ENCODE measurements at places on chromosomes 4 and X.

- DNase-seq = no peak
Measured at GRCh38 chrX:81875800-81876199, 673.9 kb downstream of the SH3BGRL start.

GRCh38 chr4:126604268-126604867 lies 1028.4 kb upstream of the INTU start:
- no peak for DNase-seq

DNA sequence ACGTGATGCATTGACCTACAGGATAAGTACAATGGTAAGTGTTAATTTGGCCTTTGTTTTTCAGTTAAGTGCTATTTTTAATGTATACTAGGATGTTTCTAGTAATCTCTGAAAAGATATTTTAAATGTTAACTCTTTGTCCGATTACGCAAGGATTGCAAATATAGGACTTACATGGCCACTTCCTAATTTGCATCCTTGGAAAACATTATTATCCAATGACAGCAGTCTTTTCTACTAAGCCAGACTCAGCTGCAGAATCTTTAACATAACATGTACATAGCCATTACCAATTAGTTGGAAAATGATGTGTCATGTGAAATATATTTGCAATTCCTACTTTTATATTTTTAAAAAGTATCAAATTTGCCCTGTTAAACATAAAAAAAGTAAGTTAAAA lies 124.7 kb downstream of the MID1 start:
- DNase-seq = no peak

GRCh38 chrX:16827225-16827624 lies 41.0 kb downstream of the TXLNG start:
- no peak for DNase-seq

GRCh38 chrX:115549008-115549407 lies 12.0 kb upstream of the PLS3 start:
- no peak for DNase-seq

DNA sequence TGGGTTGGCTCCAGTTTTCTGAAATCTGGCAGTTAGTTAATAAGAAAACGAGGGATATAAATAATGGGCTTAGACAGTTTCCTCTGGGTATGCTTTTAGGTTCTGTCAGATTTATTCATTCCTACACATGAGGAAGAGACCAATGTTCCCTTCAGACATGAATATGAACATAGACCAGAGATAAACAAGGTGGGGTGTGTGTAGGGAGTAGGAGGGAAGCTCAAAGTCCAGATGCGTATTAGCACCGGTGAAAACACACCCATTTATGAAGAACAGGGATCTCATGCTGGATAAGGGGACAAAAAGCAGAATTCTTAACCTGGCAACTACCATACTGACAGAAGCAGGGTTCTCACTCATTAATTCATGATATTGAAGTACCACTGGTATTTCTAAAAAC lies 223.0 kb downstream of the SOWAHB start:
- DNase-seq = no peak

- DNase-seq = no peak
Measured at GRCh38 chrX:11427453-11428071, 134.3 kb downstream of the AMELX start.

DNA sequence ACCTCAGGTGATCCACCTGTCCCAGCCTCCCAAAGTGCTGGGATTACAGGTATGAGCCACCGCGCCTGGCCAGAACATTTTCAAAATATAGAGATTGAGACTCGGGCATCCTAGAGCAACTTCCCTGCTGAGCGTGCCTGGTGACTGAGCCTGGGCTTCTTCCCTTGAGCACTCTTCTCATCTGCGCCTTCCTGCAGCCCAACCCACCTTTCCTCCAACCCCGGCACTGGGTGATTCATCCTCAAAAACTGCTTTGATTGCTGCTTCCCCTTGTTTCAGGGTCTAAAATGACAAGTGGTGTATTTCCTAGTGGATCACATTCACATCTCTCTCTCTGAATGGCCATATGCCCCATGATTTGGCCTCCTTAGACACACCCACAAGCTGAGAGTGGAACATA lies 37.8 kb downstream of the PHKA2 start:
- DNase-seq = no peak

GRCh38 chr4:156113138-156113765 lies 159.6 kb upstream of the CTSO start:
- DNase-seq = no peak

DNA sequence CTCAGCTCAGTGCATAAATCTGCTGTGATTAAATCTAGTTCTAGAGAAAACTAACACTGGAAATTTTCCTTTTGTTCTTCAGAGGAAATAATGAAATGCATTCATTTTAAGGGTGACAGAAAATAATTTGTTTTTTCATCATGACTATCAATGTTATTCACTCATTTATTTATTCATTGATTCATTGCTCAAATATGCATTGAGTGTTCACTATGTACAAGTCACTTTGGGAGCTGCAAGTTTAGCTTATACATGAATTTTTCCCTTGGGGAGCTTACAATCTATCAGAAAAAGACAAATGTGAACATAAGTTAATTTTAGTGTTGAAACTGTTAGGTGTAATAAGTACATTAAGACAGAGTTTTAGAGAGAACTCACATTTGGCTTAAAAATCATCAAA lies 897.8 kb downstream of the CENPC start:
- no peak for DNase-seq

DNA sequence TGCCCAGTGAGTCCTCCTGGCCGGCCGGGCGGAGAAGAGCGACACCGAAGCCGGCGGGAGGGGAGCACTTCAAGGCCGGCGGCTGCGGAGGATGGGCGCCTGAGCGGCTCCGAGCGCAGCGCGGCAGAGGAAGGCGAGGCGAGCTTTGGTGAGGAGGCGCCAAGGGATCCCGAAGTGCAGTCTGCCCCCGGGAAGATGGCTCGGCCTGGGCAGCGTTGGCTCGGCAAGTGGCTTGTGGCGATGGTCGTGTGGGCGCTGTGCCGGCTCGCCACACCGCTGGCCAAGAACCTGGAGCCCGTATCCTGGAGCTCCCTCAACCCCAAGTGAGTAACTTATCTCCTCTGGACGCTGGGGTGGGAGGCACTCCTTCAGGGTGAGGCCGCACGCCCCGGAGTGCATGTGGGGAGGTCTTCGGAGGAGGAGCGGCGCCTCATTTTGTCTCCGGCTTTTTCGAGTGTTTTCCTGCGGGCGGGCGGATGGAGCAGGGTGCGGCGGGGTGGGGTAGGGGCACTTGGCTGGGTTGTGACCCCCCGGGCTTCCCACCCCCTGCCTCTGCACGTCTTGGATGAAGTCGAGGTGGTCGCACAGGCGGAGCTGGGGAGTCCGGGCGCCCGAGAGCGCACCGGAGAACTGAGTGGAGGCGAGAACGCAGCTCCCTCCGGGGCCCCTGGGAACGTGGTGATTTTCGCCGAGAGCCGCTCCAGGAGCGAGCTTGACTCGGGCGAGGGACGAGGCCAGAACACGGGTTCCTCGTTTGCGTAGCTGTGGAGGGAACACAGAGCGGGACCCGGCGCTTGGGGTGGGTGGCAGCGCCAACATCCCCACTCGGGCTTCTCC lies 979 bp downstream of the EFNB1 start:
- DNase-seq = peak; percentile 20

GRCh38 chr4:2356123-2357069 lies 62.0 kb downstream of the ZFYVE28 start:
- no peak for DNase-seq

- DNase-seq = no peak
Measured at GRCh38 chrX:48839686-48840085, 4.3 kb upstream of the PCSK1N start.

- peak; percentile 54 for DNase-seq
Measured at GRCh38 chrX:25020905-25021449, 5.2 kb upstream of the ARX start.

- DNase-seq = no peak
Measured at GRCh38 chr4:5357870-5358269, 306.6 kb downstream of the STK32B start.

- DNase-seq = no peak
Measured at GRCh38 chrX:133544115-133544514, 128.8 kb upstream of the GPC4 start.

DNA sequence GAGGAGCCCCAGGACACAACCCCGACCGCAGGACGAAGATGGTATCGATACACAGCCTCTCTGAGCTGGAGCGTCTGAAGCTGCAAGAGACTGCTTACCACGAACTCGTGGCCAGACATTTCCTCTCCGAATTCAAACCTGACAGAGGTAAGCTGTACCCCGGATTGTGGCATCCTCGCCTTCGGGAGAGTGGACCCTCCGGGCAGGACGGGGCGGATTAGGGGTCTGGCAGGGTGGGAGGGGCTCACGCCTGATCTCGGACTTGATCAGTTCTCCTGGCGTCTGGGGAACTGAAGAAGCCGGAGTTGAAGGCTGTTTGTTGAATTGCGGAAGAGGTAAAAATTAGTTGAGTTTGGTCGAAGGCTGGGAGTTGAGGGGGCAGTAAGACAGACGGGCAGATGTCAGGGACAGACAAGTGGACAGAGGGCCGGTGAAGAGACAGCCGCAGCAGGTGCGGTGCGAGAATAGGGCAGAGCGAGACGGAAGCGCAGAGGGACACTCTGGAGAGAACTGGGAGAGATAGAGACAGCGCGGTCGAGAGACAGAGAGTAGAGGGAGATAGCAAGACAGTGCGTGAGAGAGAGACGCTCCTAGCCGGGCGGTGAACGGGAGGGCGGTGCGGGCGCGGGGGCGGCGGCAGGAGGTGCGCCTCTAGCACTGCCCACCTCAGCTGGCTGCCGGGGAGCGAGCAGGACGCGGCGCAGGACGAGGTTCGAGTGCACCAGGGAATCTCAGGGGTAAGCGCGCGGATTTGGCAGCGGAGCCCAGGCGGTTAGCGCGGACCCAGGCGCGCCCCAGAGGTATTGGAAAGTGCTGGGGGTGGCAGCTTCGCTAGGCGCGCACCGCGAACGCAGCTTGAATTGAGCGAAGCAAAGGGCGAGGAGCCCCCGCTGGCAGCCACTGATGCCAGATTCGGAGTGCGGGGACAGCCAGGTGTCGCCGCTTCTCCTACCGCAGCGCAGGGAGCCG lies 23.9 kb downstream of the ARHGAP36 start:
- DNase-seq = no peak

DNA sequence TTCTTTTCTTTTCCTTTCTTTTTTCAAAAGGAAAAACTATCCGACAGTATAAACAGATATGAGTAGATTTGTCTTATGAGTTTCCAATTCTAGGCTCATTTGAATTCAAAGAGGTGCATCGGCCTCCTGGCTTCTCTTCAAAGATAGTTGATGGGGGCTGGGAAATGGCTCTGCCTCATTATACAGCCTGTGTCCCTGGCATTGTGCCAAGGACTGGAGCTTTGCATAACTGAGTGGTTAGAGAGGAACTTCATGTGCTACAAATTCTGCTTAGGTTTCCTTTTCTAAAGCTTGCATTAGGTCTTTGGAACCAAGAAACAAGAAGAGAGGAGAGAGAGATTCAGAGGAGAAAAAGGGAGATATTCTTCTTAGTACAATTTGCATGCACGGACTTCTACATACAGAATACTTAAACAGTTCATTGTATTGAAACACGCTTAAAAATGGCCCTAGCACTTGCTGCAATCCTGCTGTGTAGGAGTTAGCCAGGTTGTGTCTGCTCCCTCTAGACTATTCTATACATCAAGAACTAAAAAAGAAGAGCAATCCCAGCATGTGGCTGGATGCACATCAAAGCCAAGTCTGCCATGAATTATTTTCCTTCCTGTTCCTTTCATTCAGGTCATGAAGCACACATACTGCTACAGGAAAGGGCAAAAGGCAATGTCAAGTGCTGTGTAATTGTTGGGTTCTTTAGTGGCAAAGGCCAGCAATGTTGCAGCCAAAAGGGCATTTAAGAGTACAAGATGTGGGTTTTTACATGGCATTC lies 70.9 kb downstream of the INTS12 start:
- DNase-seq = no peak

DNA sequence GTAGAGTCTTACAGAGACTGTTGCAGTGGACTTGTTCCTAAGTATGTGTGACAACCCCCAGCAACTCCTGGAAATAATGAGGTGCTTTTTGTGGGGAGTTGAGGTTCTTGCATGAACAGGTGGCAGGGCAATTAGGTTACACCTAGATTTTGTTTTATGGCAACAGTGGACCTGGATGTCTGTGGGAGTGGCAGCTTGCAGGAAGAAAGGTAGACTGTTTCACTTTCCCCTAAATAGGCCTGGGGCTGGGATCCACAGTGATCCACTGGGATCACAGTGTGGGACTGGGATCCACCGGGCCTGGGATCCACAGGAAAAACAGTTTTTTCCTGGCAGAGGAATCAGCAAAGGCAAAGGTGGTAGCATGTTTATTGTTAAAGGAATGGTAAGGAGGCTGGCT lies 18.3 kb upstream of the USP9X start:
- no peak for DNase-seq

- DNase-seq = no peak
Measured at GRCh38 chrX:37425370-37425769, 76.2 kb downstream of the PRRG1 start.

DNA sequence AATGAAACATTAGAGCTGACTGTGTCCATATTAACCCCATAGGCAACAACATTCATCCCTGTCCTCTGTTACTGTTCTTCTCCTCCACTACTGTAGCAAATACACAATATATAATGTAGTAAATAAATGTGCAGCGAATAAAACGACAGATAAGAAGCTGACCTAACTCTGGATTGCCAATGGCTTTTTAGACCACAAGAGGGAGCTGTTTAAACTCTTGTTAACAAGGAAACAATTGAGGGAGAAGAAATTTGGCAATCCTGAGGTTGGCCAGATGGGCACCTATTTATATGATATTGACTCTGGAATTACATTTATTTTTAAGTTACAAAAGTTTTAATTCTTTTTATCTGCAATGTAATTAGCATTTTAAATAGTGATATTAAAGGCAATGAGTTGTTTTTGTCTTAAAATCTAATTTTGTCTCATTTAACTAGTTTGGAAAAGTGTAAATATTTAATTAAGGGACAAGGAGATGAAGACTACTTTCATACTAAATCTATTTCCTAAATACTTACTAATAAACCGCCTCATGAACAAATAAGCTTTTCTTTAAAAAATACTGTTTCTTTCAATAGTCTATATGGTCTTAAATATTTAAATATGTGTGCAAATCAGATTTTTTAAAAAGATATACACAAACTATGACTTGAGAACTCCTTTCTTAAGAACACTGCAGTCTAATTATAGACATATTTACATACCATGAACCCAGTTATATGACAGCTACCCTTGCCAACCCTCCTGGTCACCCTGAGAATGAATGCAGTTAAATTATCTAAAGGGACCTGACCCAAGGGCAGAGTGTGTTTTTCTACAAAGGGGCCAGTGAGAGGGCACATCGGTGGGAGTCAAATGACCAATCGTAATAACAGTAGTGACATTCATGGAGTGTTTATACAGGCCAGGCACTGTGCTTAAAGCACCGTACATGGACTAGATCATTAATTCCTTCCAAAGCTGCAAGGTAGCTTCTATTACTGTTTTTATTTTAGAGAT lies 52.9 kb upstream of the HPF1 start:
- DNase-seq = no peak

- no peak for DNase-seq
Measured at GRCh38 chr4:88452912-88453311, 4.0 kb upstream of the HERC5 start.

GRCh38 chrX:65757943-65758342 lies 90.5 kb downstream of the MSN start:
- no peak for DNase-seq

GRCh38 chrX:40006106-40007017 lies 91.4 kb downstream of the BCOR start:
- peak; percentile 31 for DNase-seq
